Stimulated activated naive CD8-positive, alpha-beta T cell treated with anti-CD3 and anti-CD28 coated beads, Interleukin-15, amount 100 ng/mL, for 72 hours (primary cell): ENCODE measurements at places on chromosomes 7 and 10.

DNA sequence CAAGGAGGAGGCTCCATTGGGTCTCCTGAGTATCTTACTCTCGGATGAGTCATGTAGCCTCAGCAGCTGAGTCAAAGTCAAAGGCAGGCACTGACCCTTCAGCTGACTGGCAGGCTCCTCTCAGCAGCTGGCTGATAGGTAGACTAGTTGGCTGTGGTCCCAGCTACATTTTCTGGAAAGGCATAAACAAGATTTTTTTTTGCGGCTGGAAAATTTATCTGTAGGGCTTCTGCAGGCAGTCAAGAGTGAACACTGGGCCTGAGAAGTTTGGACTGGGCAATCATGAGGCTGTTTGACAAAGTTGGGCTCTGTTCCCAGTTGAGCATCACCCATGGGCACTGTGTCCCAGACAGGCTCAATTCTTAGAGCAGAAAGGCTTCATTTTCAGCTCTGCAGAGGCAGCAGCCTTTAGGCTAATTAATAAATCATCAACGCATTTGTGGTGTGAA, 796.2 kb downstream of the CCSER2 start:
- DNase-seq: no peak

DNA sequence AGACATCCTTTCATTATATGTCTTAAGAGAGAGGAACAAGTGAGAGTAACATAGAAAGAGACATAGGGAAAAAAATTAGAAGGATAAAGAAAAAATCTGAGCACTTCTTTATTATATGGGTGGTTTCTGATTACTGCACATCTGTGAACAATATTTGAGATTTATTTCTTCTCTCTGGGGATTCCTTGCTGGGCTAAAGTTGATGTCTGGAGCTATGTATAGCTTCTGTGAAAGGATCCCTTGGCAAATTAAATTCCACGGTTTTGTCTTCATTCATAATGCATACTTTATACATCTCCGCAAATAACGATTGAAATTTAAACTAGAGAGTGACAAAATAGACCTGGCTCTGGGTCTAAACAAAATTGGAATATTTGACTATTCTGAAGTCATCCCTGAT, 232.2 kb upstream of the CTBP2 start:
- DNase-seq: no peak

DNA sequence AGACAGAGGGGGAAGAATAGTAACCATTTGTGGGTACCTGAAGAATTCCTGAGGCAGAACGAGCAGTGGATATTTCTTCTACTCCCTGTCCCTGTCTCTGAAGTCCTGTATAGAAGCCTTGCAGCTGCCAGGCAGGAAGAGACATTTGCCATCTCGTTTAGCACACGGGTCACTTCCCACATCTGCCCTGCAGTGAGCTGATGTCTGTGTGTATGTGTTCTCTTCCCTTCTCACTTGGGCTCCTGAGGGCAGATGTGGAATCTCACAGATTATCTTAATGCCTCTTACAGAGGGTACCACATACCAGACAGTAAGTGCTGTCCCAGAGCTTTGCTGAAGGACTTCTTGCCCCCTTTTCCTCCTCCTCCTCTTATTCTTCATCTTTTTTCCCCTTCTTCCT, 14.1 kb upstream of the TRPV6 start:
- DNase-seq: no peak

GRCh38 chr7:112116894-112117293, 89.3 kb downstream of the DOCK4 start:
- DNase-seq: no peak

GRCh38 chr7:20238754-20239324, 21.7 kb upstream of the MACC1 start:
- peak; percentile 10 for DNase-seq

DNA sequence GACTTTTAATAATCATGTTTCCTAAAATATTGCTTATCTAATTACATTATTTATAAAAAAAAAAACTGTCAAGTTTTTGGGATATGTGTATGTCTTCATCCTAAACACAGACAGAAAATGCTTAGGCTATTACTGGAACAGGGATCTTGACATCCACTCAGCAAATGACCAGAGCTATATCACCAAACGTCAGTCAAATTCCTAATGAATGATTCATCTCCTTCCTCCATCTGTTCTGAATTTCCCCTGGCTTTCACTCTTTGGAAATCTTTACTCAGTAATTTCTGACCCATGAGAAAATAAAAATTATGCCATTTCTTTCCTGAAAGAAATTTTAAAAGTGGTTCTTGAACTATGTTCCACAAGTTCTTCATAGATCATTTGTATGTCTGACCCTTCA, 552.4 kb upstream of the KCND2 start:
- DNase-seq: no peak

DNA sequence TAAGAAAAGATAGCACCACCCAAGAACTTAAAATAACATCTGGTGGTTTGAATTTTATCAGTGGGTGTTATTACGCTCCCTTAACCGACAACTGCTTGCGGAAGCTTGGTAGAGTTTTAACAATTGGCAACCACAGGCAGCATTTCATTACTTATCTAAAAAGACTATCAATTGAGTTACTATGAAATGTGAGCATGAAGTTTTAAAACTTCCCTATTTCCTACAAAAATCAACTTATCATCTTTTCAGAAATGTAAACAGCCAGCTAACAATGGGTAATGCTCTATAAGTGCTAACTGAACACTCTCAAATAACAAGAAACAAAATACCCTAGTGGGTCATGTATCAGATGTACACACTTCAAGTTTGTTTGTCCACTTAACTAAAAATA, 68.8 kb downstream of the OSBPL3 start:
- no peak for DNase-seq

DNA sequence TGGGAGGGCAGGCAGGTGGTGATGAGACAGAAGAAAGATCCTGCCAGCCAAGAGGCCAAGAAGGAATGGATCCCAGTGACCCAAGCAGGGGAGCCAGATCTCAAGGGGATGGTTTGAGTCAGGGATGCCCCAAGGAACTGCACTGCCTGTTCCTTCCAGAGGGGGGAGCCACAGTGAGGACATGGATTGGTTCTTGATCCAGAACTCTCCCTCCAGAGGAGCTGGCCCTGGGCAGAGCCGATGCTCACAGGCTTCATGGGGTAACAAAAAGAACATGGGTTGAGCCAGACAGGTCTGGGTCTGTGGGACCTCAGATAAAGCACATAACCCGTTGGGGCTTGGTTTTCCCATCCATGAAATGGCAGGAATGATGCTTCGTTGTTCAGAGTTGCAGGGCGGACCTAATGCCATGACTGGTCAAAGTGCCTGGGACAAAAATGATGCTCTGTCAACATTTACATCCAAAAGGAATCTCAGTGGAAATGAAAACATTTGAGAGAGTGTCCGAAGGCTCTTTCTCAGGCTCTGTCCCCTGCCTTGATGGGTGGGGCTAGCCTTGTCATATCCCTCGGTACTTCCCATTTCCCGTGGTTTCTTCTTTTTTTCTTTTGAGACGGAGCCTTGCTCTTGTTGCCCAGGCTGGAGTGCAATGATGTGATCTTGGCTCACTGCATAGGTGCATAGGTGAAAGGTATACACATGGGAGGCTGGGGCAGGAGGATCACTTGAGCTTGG, 4.7 kb upstream of the DENND2A start:
- DNase-seq: no peak

DNA sequence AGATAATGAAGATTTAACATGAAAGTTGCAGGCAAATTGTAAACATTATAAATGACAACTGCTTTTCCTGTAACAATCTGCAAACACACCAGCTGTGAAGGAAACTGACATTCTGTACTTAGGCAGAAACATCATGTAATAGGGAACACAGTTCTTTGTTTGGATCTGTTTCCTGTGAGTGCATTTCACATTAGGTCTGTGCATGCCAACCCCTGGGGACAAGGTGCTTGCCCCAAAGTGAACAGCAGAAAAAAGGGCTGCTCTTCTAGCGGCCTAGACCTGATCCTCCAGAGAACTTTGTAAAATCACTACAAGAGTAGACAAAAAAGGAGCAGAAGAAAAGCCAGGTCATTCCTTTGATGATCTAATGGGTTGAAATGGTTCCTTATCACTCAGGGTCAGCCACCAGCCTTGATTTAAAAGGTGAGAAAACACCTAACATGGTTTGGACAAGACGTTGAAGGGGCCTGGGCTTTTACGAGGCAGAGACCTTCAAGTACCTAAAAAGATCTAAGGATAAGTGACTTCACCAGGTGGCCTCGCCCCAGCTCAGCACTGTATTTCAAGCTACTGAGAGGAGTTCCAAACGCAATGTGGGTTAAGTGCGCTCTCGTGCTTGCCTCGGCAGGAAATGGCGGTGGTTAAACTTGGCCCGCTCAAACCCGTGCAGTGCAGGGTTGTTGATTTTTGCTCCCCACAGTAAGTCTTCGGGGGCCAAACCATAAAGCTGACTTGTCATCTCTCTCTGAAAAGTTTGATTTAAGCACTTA, 249.7 kb downstream of the CREB5 start:
- peak; percentile 18 for DNase-seq

DNA sequence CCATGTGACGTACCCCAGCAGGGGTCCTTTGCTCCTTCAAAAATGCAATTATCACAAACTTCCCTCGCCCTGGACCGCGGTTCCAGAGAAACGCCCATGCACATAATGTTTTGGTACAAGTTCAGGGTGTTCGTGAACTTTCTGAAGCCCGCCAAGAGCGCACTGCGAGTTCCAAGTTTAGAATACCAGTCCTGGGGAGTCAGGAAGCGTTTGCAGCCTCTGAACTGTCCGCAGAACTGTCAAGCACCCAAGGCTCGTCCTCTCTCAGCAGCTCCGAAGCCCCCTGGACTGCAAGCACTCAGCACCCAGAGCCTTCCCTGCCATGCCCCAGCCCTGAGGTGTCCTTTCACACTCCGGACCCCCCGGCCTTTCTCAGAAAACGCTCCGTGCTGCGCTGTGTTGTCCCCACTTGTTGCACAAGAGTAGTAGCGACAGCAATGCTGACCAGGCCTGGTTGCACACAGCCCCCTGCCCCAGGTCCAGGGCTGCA, 30.3 kb downstream of the CALML3 start:
- DNase-seq: no peak

GRCh38 chr10:17756557-17757217, 4.7 kb downstream of the TMEM236 start:
- no peak for DNase-seq

GRCh38 chr7:101093906-101094305, 8.6 kb downstream of the TRIM56 start:
- no peak for DNase-seq

DNA sequence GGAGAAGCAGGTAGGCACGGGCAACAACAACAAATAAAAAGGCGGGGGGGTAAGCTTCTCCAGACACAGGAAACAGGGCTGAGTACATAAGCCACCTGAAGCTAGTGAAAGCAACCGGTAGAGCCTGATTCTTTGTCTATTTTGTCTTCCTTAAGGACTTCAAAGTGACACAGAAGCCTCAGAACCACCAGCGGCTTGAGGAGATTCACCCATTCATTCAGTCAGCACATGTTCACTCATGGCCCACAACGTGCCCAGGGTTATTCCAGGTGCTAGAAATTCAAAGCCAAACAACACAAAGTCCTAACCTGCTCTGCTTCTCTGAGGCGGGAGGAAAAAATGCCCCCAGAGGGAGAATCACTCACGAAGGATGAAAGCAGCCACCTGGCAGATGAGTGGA, 69.3 kb upstream of the C7orf33 start:
- DNase-seq: no peak

GRCh38 chr7:156222611-156223010, 410.3 kb upstream of the SHH start:
- DNase-seq: no peak

DNA sequence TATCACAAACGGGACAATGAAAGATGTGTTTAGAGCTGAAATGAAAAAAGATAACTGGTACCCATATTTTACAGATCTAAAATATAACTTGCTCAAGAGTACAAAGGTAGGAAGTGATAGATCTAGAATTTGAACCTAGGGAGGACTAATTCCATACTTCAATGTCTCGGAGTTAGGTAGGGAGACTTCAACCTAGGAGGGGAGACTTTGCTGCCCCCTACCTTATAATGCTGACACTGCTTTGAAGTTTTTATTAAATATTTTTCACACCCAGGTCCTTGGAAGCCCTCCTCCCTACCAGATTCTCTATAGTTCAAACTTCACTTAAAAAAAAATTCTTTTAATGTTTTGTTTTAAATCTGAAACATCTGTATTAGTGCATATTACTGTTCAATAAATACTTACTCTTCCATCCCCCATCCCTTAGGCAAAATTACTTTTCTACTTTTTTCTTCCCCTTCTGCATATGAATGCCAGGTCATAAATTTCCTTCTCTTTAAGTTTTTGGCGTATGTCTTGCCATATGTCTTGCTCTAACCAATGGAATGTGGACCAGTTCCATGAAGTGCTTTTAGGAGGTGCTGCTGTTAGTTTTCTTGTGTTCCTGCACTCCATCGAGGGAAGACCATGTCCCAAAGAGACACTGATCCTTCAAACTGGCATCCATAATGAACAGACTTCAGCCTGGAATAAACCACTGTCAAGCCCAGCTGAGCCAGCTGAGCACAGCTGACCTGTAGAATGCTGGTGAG, 57.8 kb downstream of the MICU1 start:
- no peak for DNase-seq

- DNase-seq: no peak
Observed at GRCh38 chr10:53724581-53724980, 952.0 kb upstream of the MBL2 start.

GRCh38 chr10:47165711-47166404, 134.1 kb upstream of the GDF10 start:
- peak; percentile 47 for DNase-seq

DNA sequence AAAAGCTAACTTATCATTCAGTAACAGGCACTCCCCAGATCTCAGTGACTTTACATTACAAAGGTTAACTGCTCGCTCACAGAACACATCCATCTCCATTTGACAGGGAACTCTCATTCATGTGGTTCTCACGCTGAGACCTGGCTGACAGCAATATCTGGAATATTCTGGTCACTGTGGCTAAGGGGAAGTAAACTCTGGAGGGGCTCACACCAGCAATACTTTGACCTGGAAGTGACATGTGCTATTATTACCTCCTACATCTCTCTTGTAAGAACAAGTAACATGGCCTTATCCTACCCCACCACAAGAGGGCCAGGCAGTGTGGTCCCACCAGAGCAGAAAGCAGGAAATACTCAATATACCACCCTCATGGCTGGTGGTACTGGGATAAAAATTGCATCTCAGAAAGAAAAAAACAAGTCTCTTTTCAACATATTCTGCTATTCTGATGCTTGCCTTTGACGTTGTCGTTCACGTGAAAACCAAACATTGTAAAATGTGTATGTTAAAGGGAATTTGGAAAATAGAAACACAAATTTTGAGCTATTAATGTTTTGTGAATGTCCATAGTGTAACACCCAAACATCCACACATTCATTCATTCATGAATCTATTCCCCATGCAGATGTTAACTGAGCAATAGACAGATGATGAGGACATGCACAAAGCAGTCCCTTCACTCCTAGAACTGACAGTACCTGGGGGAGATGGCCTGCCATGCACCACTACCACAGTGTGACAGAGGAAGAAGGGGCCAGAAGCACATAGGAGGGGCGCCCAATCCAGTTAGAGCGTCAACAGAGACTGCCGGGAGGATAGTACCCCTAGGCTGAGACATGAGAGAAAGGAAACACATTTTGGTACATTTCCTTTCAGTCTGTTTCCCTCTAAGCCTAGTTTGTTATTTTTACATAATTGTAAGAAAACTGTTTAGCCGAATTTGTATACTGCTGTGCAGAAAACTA, 166.0 kb upstream of the SP4 start:
- peak; percentile 42 for DNase-seq
